ENCODE measurements at places on chromosomes 13 and 19. TPM values are rescaled to one million over a fixed set of nuclear protein-coding genes. Genes with fewer than 3 reads are reported as not detected.

GRCh38 chr19:51143486-51143885 is 1.4 kb downstream of the SIGLEC7 start:
- no peak for DNase-seq

DNA sequence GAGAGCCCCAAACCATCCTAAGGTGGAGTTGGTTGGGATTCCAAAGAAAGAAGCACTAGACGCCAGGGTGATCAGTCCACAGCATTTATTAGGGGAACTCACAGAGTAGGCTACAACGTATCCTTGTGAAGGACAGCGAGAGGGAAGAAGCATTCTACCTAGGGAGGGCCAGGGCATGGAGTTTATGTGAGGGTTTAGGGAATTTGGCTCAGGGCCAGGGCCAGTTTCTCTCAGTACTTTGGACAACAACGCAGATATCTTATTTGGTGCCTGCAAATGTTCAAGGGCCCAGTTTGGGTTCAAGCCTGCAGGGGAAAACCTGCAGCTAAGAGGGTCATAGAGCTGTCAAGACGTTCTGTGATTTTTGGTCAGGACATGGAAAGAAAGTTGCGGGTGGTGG is 73.9 kb upstream of the GJB6 start:
- no peak for DNase-seq

DNA sequence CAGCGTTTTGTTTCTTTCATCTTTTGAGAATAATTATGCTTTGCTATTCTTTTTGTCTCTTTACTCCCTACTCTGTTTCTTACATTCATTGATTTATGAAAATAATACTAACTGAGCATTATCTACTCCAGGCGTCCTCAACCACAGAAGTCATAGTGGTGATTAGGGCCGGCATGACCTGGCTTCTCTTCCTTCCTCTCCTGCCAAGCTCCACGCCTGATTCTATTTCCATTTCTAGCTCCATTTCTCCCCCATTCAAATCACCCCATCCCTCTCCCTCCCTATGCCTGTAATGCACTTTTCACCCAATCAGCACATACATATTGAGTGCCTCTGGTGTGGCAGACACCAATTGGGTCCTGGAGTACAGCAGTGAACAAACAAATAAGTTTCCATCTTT is 183.2 kb upstream of the GPR12 start:
- no peak for DNase-seq

The STOML3 gene
- not detected for total RNA-seq

The CALR gene
- 1,472 TPM for total RNA-seq

GRCh38 chr13:78631077-78631476 is 27.7 kb upstream of the POU4F1 start:
- DNase-seq, result no peak

The HRC gene
- total RNA-seq, result not detected

Measured in foreskin keratinocyte (primary cell).